ENCODE measurements at places on chromosomes 5 and 9. TPM values are rescaled to one million over a fixed set of nuclear protein-coding genes. Genes with fewer than 3 reads are reported as not detected.

Gene PCDHB14
- 0.26 TPM for total RNA-seq

DNA sequence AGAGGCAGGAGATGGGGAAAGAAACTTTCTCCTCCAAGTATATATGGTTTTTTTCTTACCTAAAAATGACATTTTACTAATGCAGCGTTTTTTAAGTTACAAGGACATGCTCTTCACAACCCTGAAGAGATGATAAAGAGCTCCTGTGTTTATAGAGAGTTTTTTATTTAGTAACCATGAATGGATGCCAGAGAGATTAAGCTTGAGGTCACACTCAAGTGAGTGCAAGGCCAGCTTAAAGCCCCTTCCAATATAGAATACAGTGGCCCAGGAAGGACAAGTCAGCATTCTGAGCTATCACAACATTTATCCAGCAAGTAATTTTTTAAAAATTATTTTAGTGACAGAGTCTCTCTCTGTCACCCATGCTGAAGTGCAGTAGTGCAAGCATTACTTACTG, 6.7 kb upstream of the HAVCR2 start:
- no peak for DNase-seq

Gene BTNL3
- total RNA-seq: not detected

- DNase-seq: peak; percentile 87
Measured at GRCh38 chr5:139904816-139905661, 109.4 kb downstream of the PSD2 start.

- DNase-seq: no peak
Measured at GRCh38 chr5:135204151-135204600, 170.1 kb upstream of the PITX1 start.

- DNase-seq: no peak
Measured at GRCh38 chr5:144040615-144041305, 129.7 kb downstream of the YIPF5 start.

Gene ADGRV1
- 28.8 TPM for total RNA-seq

DNA sequence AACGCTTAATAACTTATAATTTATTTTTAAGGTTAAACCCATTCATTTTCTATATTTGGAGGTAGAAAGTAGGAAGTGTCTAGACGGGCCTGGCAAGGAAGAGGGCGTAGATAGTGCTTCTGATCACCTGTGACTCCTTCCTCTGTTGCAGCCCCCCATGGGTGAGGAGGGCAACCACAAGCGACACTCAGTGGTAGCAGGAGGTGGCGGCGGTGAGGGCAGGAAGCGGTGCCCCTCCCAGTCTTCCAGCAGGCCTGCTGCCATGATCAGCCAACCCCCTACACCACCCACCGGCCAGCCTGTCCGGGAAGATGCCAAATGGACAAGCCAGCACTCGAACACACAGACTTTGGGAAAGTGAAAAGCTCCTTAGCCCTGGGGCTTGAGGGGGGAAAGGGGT, 36.7 kb downstream of the FAXDC2 start:
- no peak for DNase-seq

Gene C6
- total RNA-seq: not detected

Gene ALG2
- total RNA-seq: 32.6 TPM

Gene C1QTNF2
- total RNA-seq: not detected

Gene TSSK1B
- total RNA-seq: not detected

DNA sequence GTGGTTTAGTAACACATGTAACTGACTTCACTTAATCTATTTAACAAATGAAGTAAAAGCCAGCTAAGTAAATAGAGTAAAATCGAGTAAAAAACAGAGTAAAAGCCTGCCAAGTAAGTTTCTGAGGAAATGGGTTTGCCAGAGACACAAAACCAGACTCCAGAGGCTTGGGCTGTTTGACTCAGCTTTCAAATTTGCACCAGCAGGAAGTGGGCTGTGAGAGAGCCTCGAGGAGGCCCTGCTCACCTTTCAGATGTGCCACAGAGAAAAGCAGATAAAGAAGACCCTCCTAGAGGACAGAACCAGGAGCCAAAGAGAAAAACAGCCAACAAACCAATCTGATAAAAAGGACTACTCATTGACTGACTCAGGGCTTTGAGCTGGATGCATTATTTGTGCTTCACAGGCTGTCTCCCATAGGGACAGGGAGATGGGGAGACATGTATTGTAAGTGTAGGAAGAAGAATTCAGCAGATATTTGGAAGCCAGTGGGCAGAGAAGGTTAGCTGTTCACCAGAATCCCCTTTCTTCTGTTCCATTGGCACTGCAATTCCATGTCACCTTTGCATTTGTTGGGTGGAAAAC, 14.4 kb upstream of the AMACR start:
- no peak for DNase-seq

GRCh38 chr5:71623221-71623794, 36.2 kb downstream of the MCCC2 start:
- no peak for DNase-seq

Gene LMX1B
- total RNA-seq: 8.7 TPM

GRCh38 chr5:159559337-159559736, 229.1 kb upstream of the IL12B start:
- no peak for DNase-seq

Gene SLC34A3
- total RNA-seq: 0.03 TPM

Gene SLC6A7
- total RNA-seq: not detected

DNA sequence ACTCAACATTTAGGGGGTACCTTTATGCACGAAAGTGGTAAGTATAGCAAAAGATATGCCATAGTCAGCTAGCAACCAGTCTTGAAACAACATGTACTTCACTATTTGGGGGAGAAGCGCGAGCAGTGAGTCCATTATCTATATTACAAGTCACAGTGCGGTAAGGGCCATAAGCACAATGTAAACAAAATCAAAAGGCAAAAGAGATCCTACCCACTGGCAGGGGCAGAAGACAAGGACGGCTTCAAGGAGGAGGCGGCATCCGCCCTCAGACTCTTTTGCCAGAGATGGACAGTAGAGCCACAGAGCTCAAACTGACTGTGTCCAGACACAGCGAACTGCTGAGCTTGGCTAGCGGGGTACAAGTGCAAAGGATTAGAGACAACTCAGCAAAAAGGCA, 9.6 kb downstream of the MAPK9 start:
- DNase-seq: no peak

DNA sequence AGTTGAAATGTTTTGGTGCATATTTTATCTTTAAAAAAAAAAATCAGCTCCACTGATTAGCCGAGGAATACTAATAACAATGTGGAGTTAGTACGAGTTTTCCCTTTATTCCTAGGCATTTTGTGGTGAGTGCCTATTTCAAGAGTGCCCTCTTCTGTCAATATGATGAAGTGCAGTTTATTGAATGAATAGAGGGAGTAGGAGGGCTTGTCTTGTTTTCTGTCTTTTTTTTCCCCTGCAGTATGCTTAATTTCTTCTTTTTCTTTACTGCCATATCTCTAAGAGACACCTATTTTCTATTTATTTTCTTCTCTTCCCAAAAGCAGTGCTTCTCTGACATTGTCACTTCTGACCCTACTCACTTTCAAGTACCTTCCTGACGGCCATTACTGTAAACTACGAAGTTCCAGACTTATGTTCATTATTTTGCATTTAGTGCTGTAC, 169.6 kb upstream of the PITX1 start:
- DNase-seq: no peak

GRCh38 chr5:57277085-57277484, 103.2 kb downstream of the GPBP1 start:
- no peak for DNase-seq

DNA sequence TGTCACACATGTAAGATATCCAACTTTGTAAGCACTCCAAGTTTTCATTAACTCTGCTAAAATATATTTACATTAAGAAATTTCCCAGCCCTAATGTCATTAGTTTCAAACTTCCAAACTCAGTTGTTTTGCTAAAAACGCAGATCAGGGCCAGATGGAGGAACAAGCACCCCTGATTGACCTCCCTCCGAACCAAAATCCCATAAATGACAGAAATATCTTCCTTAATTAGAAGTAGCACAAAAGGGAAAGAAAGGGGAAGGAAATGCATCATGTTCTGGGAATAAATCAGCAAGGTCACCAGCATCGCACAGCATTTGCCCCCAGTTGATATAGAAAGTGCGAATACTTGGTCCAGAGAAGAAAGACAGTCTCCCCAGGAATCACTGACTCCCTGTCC, 61.4 kb upstream of the RUFY1 start:
- DNase-seq: peak; percentile 14

DNA sequence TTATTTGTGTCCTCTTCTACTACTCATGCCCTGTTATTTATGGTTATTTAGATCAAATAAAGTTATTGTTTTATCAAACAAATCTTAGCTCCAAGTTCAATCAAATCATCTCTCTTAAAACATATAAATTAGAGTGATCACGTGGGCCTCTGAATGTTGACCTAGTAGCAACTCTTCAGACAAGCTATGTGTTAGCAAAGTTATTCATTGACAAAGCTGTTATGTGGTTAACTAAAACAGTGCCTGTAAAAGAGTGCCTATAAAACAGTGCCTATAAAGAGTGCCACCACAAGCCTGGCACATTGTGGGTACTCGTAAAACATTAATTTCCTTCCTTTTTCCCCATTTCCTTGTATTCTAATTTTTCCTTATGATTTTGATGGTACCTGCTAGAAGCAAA, 421.9 kb downstream of the HCN1 start:
- no peak for DNase-seq

DNA sequence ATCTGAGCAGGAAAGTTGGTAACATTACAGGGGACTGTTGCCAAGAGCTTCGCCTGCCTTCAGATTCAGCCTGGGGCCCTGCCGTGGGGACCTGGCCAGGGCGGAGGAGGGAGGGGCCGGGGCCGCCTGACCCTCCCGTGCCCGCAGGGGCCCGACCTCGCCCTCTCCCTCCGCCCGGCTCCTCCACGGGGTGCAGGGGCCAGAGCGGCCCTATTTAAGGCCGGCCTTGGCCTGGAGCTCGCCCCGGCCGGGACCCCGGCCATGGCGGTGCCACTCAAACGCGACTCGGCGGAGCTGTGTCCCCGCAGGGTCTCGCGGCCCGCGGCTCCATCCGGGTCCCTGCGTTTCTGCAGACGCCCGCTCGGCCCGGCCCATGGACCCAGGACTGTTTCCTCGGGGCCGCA, 757 bp downstream of the TMEM250 start:
- DNase-seq: peak; percentile 87

DNA sequence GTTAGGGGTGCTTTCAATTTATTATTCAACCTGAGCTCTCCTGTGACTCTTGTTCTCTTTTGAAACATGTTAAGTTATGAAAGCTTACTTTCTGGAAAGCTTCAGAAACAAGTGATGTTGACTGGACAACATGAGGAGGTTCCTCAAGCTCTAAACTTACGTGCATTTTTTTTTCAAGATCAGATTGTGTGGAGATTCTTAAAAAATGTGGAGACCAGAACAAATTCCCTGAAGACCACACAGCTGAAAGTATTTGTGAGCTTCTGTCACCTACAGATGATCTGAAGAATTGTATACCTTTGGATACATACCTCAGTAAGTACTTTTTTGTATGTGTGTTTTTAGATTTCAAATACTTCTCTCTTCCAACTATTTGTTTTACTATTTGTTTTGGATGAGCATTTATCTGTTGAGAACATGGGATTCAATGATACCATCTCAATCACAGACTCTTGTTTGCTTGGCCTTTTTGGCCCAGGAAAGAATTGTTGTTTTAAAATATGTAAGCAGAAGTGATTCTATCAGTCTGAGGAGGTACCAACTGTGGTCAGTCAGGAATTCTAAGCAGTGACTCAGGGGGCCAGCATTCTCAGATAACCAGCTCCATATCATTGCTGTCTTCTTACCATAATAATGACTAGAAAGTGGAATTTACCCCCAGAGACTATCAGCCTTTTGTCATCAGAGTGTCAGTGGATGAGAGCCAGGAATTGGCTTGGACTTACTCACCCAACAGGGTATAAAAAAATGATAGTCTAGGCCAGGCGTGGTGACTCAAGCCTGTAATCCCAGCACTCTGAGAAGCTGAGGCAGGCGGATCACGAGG, 34.4 kb upstream of the GLIPR2 start:
- DNase-seq: no peak

GRCh38 chr9:96031366-96031824, 155.9 kb downstream of the ERCC6L2 start:
- no peak for DNase-seq

DNA sequence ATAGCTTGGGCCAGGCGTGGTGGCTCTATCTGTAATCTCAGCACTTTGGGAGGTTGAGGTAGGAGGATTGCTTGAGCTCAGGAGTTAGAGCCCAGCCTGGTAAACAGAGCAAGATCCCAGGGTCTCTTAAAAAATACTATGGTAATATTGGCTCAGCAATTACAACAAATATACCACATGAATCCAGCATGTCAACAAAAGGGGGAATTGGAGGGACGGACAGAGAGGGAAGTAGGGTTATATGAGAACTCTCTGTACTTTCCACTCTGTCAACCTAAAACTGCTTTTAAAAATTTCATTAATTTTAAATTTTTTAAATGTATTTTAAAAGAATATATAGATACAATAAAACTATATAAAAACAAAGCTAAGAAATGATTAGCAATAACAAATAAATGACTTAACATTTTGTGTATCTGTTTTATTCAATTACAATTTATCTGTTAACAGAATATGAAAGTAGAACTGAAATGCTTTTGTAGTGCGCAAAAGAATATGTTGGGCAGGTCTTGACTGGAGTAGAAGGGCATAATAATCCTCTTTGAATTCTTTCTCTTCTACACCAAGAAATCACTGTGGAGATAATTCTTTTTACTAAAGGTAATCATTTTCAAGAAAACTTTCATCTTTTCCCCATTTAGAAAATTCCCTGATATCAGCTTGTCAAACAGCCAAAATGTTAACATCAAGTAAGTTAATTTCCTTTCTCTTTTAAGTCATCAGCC, 12.9 kb upstream of the CDC42SE2 start:
- no peak for DNase-seq

DNA sequence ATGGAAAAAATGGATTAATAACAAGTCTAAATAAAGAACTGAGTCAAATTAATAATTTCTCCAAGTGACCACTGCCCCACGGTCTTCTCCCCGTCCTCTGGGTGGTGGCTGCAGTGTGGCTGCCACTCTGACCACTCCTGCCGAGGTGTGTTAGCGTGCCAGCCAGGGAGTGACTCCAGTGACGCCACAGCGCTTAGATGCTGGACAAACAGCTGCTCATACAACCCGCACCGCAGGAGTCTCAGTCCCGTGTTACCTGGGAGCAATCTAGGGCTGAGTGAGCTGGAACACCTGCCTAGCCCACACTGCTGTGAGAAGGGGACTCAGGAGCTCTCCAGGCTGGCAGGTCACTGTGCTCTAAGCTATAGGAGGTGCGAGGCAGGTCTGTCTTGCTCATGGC, 10.2 kb downstream of the MAPK9 start:
- no peak for DNase-seq

DNA sequence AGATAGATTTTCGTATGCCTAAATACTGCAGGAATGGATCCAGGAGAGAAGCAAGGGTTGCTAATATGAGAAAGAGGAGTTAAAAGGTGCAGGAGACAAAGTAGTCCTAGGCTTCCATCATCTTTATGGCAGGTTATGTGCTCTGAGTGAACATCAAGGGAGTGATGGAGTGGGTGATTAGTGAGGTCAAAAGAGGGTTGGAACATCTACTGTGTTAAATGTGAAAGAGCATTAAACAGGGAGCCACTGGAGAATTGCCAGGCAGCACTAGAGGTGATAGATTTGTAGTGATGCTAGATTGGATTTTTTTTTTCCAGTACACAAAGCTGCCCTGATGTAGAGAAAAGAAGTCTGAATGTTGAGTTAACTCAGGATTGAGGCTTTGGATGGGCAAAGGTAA, 199.3 kb downstream of the NMUR2 start:
- no peak for DNase-seq

- no peak for DNase-seq
Measured at GRCh38 chr9:117783828-117784227, 79.6 kb downstream of the TLR4 start.
